ENCODE measurements at places on chromosomes 7 and 10.

DNA sequence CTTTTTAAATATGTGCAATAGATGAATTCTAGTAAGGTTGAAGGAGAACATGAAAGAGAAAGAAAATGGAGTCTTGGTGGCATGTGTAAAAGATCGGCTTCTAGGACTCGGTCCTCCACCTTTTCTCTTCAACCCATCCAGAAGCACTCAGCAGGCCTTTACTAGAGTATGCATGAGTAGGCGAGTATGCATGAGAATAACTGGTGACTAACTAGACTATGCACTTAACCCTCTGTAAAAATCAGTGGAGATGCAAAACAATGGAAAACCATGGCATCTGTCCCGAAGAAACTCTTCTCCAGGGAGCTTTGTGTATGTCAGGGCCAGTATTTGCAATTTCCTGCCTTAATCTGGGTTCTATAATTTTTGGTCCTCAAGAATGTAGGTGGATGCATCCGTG is 40.0 kb upstream of the GRB10 start:
- no peak for DNase-seq

DNA sequence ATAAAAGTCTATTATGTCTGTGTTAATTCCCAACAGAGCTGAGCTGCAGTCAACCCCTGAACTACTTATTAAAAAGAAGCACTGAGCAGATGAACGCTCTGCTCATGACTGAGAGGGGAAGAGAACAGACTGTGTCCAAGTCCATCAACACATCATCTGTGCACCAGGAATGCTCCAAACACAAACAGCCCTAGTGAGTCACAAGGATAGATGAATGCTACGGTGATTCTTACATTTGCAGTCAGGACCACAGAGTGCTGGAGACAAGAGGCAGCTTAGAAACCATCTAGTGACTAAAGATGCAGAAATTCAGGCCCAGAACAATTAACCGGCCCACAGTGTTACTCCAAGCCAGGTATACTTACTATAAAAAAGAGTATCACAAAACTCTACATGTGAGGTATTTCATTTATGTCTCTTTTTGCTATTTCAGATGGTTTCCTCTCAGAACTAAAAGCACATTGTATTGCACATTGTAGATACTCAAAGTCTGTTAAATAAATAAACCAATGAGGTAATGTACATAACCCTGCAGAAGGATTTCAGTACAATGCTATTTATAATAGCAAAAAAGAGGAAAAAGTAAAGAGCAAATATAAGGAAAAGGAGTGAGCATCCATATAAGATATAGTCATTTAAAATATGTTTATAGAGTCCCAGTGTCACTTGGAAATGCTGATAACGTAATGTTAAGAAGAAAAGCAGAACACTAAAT is 159.2 kb downstream of the KCNMA1 start:
- DNase-seq, result no peak

- no peak for DNase-seq
These were observed 187.4 kb upstream of the TMEM72 start for GRCh38 chr10:44723619-44724325.

DNA sequence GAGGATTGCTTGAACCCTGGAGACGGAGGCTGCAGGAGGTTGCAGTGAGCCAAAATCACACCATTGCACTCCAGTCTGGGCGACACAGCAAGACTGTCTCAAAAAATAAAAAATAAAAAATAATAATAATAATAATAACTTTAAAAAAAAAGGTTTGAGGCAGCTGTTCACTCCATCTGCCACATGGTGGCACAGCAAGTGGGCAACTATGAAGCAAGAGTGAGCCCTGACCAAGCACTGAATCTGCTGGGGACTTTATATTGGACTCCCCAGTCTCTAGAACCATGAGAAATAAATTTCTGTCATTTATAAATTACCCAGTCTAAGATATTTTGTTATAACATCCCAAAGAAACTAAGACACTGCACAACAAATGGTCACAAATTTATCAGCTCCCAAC is 14.6 kb upstream of the BRI3 start:
- DNase-seq, result peak; percentile 10

DNA sequence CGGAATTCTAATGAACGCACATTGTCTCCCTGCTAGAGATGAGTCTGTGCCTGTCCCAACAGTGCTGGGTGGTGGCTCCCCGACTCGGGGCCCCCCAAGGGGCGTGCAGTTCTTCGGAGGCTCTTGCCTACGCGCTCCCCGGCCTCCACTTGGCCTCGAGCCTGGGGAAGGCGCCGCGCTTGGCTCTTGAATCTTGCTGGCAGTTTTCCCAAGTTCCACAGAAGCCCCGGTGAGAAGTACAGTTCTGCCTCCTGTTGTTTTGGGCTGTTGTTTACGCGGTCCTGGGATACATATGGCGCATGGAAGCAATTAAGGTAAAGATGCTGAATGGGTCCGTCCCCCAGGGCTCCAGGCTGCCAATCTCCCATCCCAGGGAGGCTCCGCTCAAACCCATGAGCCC is 32.6 kb upstream of the UNCX start:
- no peak for DNase-seq

GRCh38 chr7:128910569-128910945 is at the start of gene KCP:
Gene KCP (minus strand): TSS chr7:128910709. CDS start chr7:128910676, 33 bp downstream.
- no peak for DNase-seq

All from erythroblast (primary cell).